Gastroesophageal sphincter (tissue), 4 donors: ENCODE measurements at places on chromosomes 1 and 21. TPM values are rescaled to one million over a fixed set of nuclear protein-coding genes. Genes with fewer than 3 reads are reported as not detected.

Gene BGLAP
- not detected for total RNA-seq

Gene HSD11B1
- total RNA-seq, result 5.0 TPM

Gene PER3
- 51.0 TPM for total RNA-seq

Gene KCNK1
- total RNA-seq, result 5.5 TPM

Gene NRDC
- total RNA-seq, result 61.1 TPM

DNA sequence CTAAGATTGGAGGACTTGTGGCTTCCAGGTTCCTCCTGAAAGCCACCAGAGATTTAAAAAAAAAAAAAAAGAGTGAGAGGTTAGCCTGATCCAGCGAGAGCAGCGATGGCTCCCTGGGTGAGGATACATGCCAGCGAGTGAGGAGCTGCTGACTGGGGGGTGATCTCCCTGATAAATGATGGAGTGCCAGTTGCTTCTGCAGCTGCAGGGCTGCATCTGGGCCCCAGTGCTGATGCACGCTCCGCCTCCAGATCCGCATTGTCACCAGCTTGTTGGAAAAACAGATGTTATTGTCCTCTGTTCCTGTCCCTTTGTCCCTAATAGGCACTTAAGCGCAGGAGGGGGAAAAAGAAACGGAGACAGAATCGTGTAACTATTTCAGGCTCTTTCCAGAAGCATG, 28.6 kb downstream of the UBIAD1 start:
- ATAC-seq, result no peak

DNA sequence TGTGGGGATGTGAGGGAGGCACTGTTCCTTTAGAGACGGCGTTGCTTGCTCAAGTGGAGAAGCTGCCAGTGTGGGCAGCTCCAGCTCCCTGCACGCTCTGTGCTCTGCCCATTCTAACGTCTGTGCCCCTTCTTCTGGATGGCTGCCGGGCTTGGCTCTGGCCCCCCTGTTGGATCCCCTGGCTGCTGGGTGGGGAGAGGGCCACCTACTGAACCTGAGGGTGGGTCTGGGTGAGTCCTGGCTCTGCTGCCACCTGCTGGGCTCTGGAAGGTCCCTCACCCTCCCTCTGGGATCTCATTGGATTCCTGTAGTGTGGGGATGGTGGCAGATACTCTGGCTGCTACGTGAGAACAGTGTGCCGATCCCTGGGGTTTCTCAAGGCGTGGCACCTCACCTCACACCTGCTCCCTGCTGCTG, 5.0 kb downstream of the PFKL start:
- no peak for ATAC-seq

DNA sequence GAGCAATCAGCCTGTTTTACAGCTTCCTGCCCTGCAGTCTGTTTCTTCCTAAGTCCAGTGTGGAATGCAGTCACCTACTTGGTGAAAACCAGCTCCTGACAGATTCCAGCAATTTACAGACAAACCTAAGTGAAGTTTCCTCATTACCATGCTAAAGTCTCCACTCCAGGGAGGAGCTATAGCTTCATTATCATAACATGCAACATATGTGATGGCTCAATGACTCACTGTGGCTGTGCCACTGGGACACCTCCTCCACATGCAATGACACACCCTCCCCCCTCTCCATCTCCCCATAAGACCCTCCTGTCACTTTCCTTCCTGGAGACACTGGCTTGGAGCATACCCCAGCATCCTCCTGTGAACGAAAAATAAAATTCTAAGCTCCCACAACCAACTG, 125.2 kb downstream of the MAP3K21 start:
- ATAC-seq, result no peak

- ATAC-seq, result no peak
Observed at GRCh38 chr1:158374860-158375259, 21.2 kb downstream of the CD1E start.

DNA sequence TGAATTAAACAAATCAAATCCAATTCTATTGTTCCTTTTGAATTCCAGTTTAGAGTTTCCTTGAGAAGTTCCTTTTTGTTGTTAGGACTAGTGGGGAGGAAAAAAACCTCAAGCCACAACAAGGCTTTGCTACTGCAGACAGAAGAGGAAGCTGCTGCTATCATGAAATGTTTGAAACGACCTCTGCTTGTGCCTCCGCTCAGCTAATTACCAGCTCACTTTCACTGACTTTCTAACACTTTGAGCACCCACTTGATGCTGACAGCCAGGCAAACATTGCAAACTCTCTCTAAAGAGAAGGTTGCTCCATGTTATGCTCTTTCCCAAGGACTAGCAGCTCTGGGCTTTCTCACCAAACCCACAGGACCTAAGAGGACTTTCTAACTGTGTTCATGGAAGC, 203.9 kb upstream of the PROX1 start:
- ATAC-seq, result no peak
